Dermis microvascular lymphatic vessel endothelial cell (primary cell): ENCODE measurements at places on chromosomes 2 and 18.

GRCh38 chr2:177573120-177573519 is 180.5 kb downstream of the AGPS start:
- no peak for DNase-seq

DNA sequence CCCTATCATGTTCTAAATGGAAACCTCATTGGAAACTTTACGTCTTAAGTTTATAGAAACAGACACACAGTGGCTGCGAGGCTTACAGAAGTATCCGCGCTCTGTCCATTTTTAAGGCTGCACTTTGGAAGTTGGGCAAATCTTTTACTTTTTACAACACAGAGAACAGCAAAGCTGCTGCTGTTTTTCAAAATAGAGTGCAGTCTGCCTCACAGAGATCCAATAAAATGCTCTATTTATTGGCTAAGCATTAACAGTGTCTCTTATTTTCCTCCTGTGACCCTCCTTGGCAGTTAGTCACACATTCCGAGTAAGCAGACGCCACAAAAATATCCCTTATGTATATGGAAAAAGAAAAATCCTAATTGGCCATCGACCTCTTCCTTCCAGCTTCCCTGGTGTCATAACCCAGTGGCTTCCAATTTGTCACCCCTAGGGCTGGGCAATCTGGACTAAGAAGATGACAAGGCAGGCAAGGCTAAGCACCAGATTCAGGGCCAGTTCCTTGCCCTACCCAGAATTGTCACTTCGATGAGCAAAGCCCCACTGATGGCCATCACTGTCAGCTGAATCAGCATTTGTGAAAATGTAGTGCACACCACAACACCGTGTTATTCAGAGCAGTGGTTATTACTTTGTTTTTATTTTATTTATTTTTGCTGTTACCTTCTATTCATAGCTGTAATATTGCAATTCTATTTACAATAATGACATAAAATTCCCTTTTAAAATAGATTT is 47.7 kb upstream of the MEIS1 start:
- no peak for DNase-seq

GRCh38 chr2:66191311-66191710 is 243.6 kb upstream of the MEIS1 start:
- DNase-seq = no peak

DNA sequence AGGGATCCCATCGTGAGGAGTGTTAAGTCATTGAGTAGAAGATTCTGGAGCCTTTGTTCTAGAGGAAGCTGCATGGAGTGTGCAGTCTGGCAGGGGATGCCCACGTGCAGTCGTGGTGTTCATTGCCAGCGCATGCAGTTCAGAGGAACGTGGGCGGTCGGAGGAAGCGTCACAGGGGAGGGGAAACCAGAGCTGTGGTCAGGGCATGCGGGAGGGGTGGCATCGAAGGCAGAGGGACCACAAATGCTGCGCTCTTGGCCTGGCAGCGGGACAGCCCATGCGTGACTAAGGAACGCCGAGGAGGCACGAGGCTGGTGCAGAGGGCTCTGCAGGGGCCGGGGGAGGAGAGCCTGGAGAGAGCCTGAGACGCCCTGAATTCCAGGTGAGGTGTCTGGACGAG is 141.1 kb downstream of the KLHL29 start:
- no peak for DNase-seq

GRCh38 chr2:174438146-174438886 is 42.8 kb downstream of the SCRN3 start:
- DNase-seq = peak; percentile 49

- DNase-seq = no peak
Measured at GRCh38 chr2:53235836-53236582, 531.6 kb upstream of the CHAC2 start.

DNA sequence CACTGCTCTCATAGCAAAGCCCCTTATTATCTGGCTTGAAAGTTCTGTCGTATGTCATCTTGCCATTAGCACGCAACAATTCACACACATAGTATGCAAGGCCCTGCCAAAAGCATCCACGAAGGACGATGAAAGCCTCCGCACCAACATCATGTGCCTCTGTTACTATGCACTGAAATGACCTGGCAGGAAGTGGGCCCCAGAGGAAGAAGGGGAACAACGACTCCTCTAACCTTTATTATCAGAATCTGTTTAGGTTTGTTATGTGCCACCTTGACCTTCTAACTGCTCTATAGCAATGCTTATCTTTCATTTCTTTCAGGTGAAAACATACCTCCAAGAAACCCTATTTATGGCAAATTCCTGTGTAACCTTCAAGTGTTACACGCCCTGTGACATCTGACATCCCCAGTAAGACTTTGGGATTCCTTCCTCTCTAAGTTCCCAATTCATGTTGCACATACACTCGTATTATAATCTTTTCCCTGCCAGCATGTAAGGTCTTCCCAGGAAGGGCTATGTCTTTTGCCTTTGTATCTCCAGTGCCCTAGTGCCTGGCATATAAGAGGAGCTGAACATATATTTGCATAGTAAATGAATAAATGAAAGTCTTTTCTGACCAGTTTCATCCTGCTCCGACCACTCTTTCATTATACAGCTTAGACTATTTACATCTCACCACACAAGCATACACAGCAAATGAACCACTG is 7.0 kb upstream of the NDUFV2 start:
- DNase-seq = peak; percentile 30

DNA sequence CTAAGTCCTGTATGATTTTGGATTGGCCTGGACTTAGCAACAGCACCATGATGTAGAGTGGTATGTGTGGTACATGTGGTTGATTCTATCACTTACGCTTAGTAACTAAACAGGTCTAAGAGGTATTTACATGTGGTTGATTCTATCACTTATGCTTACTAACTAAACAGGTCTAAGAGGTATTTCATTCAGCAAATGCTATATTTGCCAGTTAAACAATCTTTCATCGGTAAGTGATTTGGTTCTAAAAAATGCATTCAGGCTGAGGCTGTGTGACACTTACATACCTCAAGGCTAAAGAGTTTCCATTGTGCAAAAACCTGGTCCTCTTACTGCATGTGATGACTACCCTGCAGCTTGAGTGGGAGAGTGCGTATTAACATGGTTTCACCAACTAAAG is 13.1 kb downstream of the EIF4E2 start:
- no peak for DNase-seq

- DNase-seq = no peak
Measured at GRCh38 chr2:28465148-28465885, 30.5 kb upstream of the PLB1 start.

GRCh38 chr2:150674283-150674682 is 186.8 kb upstream of the RND3 start:
- DNase-seq = no peak

GRCh38 chr2:58120626-58121229 is 74.1 kb downstream of the VRK2 start:
- DNase-seq = no peak

- no peak for DNase-seq
Measured at GRCh38 chr18:29309366-29309765, 1132.4 kb upstream of the CDH2 start.

DNA sequence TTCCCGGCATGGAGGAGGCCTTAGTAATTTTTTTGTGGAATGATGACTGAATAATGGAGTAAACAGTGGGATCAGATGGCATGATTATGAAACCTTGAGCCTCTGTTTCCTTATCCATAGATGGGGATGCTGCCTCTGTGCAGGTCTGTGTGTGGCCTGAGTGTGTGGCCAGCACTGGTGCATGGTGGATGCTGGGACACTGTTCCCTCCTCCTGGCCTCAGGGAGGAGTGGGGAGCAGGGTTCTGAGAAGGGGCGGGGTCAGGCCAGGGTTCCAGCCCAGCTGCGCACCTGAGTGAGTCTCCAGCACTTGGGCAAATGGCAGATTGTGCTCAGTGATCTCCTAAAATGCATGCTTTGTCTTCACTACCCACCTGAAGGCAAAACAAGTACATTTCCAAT is 66.4 kb downstream of the DCDC2C start:
- DNase-seq = no peak

GRCh38 chr2:171836146-171836910 is 57.7 kb downstream of the SLC25A12 start:
- DNase-seq = no peak

DNA sequence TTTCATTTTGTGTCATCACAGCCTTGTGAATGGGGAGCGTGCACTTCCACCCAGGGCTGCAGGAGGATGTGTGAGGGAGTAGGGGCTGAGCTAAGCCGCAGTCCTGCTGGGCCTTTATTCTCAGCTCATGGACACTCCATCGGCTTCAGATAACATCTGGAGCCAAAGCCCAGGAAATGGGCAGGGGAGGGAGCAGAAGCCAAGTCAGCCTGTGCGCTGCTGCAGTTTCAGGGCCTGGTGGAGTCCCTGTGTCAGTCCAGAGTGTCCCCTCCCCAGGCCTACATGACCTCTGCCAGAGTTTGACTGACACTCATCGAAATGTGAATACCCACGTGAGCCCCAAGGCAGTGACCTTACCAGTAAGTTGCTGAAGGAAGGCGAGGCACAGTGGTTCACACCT is 242.2 kb downstream of the LOXHD1 start:
- no peak for DNase-seq

DNA sequence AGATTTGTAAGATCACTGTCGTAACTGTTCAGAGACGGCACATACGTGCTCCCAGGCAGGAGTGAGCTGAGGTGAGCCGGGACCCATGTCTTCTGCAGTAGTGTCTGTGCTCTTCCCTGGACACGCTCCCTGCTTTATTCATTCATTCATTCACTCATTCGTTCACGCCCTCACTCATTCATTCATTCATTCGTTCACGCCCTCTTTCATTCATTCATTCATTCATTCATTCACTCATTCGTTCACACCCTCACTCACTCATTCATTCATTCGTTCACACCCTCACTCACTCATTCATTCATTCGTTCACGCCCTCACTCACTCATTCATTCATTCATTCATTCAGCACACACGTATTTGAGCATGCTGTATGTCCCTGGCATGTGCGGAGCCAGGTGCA is 207.0 kb downstream of the GLI2 start:
- no peak for DNase-seq

DNA sequence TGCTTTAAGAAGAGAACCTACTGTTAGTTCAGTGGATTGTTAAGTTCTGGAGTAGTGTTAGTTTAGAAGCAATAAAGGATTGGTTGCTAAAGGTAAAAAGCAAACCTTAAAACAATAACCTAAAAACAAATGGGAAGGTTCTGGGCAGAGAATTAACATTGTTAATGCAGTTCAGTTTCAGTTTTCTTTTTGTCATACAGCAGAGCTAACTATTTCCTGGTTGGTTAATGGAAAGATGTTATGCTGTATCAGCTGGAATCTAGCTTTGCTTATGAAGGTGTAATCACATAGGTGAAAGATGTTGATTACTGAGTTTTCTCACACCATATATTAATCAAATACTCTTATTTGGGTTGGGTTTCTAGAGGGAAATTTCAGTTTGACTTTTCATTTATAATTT is 23.8 kb downstream of the SMAD4 start:
- DNase-seq = no peak

- DNase-seq = no peak
Measured at GRCh38 chr2:216540920-216541319, 42.3 kb downstream of the RPL37A start.

DNA sequence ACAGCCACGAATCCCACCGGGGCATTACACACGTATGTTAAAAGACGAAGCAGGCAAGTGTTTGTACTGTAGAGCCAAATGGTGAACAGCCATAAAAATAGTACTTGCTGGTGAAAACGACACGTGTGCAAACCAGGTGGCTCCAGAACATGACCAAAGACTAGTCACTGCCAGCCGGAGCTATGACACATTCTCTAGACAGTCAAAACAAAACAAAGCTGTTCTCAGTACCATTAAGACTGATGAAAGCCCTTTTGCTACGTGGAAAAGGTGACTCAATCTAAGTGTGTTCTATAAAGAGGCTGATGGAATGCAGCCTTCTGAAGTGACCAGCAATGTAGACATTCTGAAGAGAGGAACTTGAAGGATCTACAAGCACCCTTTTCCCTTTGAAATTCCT is 367.7 kb upstream of the NETO1 start:
- DNase-seq = no peak

DNA sequence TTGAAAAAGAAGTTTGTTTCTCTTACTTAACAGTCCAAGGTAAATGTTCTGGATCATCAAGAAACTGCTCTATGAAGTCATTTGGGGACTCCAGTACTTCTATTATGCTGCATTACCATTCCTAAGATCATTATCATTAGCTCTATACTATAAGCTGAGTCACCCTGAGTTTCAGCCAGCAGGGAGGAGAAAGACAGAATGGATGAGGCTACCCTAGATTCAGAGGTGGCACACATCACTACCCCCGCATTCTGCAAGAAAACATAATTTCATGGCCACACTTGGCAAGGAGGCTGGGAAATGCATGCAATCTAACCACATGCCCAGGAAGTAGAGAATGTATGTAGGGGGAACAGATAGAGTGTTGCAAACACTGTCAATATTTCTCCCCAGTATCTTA is 16.6 kb upstream of the LNPK start:
- no peak for DNase-seq

DNA sequence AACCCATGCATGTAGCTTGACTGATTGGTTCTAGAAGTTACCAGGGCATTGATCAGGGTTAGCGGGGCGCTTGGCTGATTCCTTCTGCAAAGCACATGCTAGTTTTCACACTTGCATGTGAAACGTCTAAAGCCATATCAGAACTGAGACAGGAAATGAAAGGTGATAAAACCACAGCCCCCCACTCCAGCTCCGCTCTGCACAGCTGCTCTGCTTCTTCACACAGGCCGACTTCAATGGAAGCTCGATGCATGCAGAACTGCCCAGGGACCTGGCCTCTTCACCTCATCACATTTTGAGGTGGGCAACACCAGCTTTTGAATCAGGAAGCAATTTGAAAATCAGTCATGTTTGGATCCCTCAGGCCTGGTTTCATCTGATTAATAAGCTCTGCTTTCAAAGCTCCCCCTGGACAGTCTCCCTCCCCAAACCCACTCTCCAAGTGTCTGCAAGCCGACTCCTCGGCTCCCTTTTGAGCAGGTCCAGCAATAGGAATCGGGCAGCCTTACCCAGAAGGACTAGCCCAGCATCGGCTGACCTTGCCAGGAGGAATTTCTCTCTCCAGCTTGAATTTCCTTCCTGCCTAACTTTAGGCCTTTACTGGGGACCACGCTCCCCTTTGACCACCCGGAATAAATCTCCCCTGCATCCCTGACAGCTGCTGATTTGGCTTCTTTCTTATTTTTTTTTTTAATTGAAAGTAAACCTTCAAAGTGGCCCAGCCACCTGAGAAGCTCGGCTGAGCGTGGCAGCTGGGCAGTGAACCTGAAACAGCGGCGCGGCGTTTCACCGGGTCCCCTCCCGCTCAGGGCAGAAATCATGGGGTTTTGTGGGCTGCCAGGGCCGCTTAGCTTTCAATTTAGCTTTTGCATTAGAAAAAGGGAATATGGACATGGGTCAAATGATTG is 31.7 kb downstream of the HRH4 start:
- no peak for DNase-seq

GRCh38 chr18:28125051-28125450 is 51.9 kb downstream of the CDH2 start:
- DNase-seq = no peak

DNA sequence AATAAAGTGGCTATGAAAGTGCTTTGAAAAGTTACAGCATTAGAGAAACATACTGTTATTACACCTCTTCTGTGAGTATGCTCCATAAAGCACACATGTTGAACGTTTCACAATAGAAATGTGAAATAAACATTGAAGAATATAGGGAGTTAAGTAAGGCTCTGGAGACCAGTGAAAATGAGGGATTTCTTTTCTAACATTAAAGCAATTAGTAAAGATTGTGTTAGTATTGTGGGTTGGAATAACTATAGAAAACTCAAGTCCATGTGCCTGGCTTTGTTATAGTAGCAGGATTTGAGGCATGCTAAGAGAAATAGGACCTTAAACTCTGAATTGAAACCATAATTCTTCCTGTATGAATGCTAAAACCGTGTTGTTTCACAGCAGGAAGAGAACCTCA is 63.1 kb downstream of the GLS start:
- no peak for DNase-seq

GRCh38 chr2:220371211-220371610 is 743.8 kb downstream of the SLC4A3 start:
- DNase-seq = no peak
